ENCODE measurements at places on chromosomes 2 and 18. TPM values are rescaled to one million over a fixed set of nuclear protein-coding genes. Genes with fewer than 3 reads are reported as not detected.

Gene OTOF
- 7.2 TPM for total RNA-seq

Gene STK11IP
- 35.0 TPM for total RNA-seq

Gene KCNK3
- not detected for total RNA-seq

Gene PPP1R1C
- not detected for total RNA-seq

Gene SCYGR4
- total RNA-seq: not detected

Gene RAD51AP2
- total RNA-seq: not detected

Gene CXCR4
- 92.7 TPM for total RNA-seq

Gene RAB27B
- total RNA-seq: 0.45 TPM

DNA sequence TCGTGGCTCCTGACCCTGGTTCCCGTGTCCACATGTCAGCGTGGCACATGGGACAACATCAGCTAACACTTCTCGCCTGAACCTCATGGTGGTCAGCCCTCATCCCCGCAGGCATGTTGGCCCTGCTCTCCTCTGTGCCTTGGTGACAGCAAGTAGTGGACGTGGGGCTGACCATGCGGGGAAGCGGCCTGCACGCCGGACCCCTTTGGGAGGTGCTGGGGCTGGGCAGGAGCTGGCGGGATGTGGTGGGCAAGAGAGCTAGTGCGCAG is 249.5 kb downstream of the TWIST2 start:
- H3K4me1 ChIP-seq: no peaks in the 10 kb centered on the region
- DNase-seq: no peak
- no peaks in the 10 kb centered on the region for H3K27me3 ChIP-seq
- no peak overlapping the region for H3K27ac ChIP-seq
- H3K4me3 ChIP-seq: no peak overlapping the region

DNA sequence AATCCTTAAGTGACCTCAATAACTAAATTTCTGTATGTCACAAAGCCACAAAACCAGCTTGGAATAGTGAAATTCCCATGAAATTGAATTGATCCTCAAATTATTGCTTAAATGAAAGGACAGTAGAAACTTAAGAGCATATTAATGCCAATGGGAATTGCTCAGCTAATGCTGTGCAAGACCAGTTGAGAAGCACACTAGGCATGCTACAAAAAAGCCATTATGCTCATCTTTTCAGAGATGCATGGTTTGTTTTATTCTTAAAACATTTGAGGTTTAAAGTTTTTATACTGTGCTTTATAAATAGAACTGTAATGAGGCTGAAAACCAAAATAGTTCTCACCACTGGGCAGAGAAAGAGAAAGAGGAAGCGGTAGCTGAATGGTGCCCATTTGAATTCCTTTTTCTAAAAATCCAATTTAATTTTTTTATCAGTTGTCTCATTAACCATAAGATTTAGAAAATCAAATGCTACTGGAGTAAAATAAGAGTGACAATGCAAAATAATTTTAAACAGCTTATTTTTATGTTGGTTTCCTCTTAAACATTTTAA is 98.6 kb downstream of the LNPK start:
- H3K4me1 ChIP-seq: no peaks in the 10 kb centered on the region
- H3K27me3 ChIP-seq: peaks cover 14% of the 10 kb centered on the region
- no peaks in the 10 kb centered on the region for H3K36me3 ChIP-seq
- H3K27ac ChIP-seq: no peak overlapping the region
- DNase-seq: no peak
- H3K4me3 ChIP-seq: no peak overlapping the region

- no peak for DNase-seq
- H3K27ac ChIP-seq: no peak overlapping the region
- H3K4me3 ChIP-seq: no peak overlapping the region
These were observed 19.7 kb downstream of the EIF5B start for GRCh38 chr2:99356853-99357252.

GRCh38 chr2:126238251-126238650 is 417.7 kb upstream of the GYPC start:
- H3K4me3 ChIP-seq: no peak overlapping the region
- H3K27ac ChIP-seq: no peak overlapping the region
- no peaks in the 10 kb centered on the region for H3K36me3 ChIP-seq
- no peaks in the 10 kb centered on the region for H3K27me3 ChIP-seq

DNA sequence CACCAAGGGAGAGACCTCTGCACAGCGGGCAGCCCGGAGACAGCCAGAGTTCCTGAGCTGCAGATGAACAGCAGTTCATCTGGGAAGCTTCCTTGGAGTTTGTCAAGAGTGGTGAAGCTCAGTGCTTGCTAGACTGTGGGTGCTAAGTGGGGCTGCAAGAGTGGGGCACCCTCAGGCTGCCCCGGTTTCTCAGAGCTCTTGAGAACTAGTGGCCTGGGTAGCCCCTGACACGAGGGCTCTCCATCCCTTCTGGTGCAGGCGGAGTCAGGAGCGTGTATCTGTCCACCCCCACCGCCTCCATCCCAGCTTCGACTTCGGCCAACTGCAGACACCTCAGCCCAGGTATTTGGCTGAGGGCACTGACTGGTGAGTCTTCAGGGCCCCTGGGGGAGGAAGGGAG is 222.0 kb downstream of the LOXHD1 start:
- no peak for DNase-seq

DNA sequence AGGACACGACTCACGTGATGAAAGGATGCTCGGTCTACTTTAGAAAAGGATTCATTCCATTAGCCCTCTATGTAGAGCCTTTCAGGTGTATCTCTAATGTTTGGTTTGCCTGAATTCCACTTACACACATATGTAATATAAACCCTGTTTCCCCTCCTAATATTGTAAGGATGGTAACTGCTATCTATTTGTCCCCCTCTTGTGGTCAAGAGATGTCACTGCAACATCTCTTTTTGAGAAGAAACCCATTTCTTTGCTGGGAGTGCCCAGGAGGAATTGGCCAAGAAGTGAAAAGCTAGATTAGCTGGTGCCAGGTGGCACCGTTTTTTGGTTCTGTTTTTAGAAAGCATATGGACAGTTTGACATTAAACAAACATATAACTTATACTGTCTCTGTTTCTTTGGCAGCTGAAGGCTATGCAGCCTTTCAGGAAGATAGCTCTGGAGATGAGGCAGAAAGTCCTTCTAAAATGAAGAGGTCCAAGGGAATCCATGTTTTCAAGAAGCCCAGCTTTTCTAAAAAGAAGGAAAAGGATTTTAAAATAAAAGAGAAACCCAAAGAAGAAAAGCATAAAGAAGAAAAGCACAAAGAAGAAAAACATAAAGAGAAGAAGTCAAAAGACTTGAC is 41.2 kb downstream of the RALBP1 start:
- no peak overlapping the region for H3K4me3 ChIP-seq
- H3K27me3 ChIP-seq: no peaks in the 10 kb centered on the region
- no peak overlapping the region for H3K27ac ChIP-seq
- DNase-seq: peak; percentile 73
- peaks cover 2% of the 10 kb centered on the region for H3K4me1 ChIP-seq
- peaks cover 13% of the 10 kb centered on the region for H3K36me3 ChIP-seq

GRCh38 chr18:8773980-8774379 is 68.6 kb downstream of the MTCL1 start:
- peaks cover 2% of the 10 kb centered on the region for H3K27me3 ChIP-seq
- no peak overlapping the region for H3K27ac ChIP-seq
- DNase-seq: no peak
- H3K36me3 ChIP-seq: no peaks in the 10 kb centered on the region
- no peak overlapping the region for H3K4me3 ChIP-seq

DNA sequence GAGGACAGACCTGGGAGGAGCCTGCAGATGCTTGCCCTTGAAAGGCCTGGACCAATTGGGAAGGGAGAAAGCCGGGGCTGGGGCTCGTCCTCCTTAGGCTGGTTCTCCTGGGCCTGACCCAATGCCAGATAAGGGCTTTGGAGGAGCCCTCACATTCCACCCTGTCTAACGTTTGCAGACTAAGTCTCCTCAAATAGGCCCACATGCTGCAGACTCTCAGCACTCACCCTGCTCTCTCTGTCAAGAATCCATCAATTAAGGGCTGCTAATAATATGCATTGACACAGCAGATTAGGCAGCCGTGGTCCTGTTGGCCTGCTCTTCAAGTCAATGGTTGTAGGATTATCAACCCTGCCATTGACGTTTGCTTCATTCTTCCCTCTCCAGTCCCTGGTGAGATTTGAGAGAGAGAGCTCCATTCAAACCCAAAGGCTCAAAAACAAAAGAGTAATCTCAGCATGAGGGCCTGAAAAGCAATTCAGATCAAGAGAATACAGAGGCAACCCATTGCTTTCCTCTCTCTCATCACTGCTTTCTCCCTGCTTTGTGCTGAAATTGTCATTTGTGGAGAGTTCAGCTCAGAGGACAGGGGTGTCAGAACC is 167.6 kb downstream of the INSIG2 start:
- H3K4me3 ChIP-seq: no peak overlapping the region
- H3K4me1 ChIP-seq: no peaks in the 10 kb centered on the region
- no peaks in the 10 kb centered on the region for H3K36me3 ChIP-seq
- H3K27me3 ChIP-seq: peaks cover 12% of the 10 kb centered on the region

DNA sequence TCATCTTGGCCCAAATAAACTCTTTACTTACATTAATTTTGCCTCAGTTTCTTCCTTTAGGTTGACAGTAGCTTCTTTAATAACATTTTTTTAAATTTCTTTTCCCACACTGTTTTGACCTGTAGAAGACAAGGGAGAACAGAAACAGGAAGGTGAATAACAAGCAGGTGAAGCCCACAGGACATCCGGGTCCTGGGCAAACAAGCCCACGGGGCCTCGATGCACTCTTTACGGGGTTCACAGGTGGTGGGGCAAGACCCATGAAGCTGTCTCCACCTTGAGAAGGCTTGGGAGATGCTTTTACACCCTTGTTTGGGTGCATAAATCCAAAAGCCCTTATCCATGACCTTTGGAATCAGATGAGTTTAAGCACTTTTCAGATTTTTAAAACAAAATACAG is 301.0 kb upstream of the MGAT5 start:
- H3K4me1 ChIP-seq: no peaks in the 10 kb centered on the region
- peaks cover 9% of the 10 kb centered on the region for H3K27me3 ChIP-seq
- DNase-seq: no peak
- no peak overlapping the region for H3K27ac ChIP-seq
- no peaks in the 10 kb centered on the region for H3K36me3 ChIP-seq

DNA sequence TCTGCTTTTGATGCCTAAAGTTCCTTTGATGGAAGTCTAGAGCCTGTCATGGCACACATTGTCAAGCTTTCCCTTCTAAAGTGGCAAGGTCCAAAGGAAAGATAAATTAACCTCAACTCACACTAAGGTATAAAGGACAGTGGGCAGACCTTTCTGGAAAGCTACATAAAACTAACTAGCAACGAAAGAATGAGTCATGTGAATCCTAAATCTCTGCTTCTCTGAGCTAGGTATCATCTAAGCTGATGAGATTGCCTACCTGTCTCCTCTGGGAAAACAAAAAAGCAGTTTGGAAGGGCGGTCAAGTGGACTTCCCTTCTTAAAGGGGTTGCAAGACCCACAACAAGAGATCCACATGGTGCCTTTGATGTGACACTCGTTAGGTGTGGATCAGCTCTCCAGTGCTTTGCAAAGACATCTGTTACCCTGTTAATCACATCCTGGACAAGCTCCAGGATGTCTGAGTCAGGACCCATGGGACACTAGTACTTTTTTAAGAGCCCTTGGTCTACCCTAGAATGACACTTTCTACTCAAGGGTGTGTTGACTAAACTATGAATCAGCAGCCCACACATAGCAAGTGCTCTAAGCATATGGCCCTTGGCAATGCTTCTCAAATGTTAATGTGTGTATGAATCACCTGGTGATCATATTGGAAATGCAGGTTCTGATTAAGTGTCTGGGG is 173.5 kb downstream of the ALK start:
- H3K36me3 ChIP-seq: no peaks in the 10 kb centered on the region
- no peaks in the 10 kb centered on the region for H3K4me1 ChIP-seq
- H3K27me3 ChIP-seq: peaks cover 3% of the 10 kb centered on the region

DNA sequence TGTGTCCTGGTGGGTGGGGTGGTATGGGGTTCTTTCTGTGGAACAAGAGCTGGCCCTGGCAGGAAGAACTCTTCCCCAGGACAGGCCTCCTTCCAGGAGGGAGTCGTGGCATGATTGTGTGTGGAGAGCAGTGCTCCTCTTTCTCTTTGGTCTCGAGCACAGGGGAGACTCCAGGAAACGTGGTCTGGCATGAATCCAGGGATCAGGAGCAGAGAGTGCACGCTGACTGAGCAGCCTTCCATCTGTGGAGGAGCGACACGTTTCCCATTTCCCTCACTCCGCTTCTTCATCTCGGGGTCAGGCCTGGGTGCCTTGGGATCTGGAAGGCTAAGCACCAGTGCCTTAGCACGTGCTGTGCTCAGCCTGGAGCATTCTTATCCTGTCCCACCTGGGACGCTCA is 132.0 kb upstream of the HDAC4 start:
- no peaks in the 10 kb centered on the region for H3K36me3 ChIP-seq
- no peak overlapping the region for H3K27ac ChIP-seq
- no peak for DNase-seq
- peaks cover 1% of the 10 kb centered on the region for H3K27me3 ChIP-seq
- no peak overlapping the region for H3K4me3 ChIP-seq

- no peaks in the 10 kb centered on the region for H3K4me1 ChIP-seq
- H3K27ac ChIP-seq: no peak overlapping the region
- H3K4me3 ChIP-seq: no peak overlapping the region
- no peak for DNase-seq
- H3K27me3 ChIP-seq: no peaks in the 10 kb centered on the region
- no peaks in the 10 kb centered on the region for H3K36me3 ChIP-seq
These were observed 73.3 kb downstream of the TFCP2L1 start for GRCh38 chr2:121211689-121212151.

DNA sequence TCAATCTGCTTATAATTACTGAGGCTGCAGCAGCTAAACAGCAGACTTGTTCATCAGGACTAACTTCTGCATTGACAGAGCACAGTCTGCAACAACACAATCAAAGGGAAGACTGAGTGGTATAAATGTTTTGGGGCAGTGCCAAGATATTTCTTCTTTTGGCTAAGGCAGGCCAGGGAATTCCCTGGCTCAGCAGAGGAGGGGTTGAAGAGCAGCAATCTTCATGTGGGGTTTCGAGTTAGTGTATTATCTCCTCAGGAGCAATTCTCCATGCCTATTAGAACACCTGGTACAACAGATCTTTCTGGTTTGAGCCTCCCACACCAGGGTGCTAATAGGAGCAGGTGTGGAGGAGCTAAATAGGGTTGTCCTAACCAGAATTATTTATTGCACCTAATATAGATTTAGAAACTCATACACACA is 103.0 kb upstream of the STK17B start:
- peaks cover 3% of the 10 kb centered on the region for H3K36me3 ChIP-seq
- peak overlapping the region; percentile 17 for H3K27ac ChIP-seq
- DNase-seq: peak; percentile 62
- peaks cover 50% of the 10 kb centered on the region for H3K4me1 ChIP-seq
- no peaks in the 10 kb centered on the region for H3K27me3 ChIP-seq

GRCh38 chr2:43718530-43719124 is 42.4 kb upstream of the C1GALT1C1L start:
- no peak for DNase-seq
- no peaks in the 10 kb centered on the region for H3K4me1 ChIP-seq
- no peak overlapping the region for H3K27ac ChIP-seq
- H3K4me3 ChIP-seq: no peak overlapping the region
- H3K27me3 ChIP-seq: peaks cover 11% of the 10 kb centered on the region
- no peaks in the 10 kb centered on the region for H3K36me3 ChIP-seq

- H3K4me1 ChIP-seq: peaks cover 18% of the 10 kb centered on the region
- H3K4me3 ChIP-seq: peak overlapping the region; percentile 51
- H3K27ac ChIP-seq: peak overlapping the region; percentile 90
These were observed 116.2 kb downstream of the STPG4 start for GRCh38 chr2:47038656-47039488.

Data from activated CD4-positive, alpha-beta T cell treated with anti-CD3 and anti-CD28 coated beads, Interleukin-2, amount 10 ng/mL, durations not matched to agents 24 days and 14 days (primary cell).